ENCODE measurements at places on chromosomes 2 and 18.

DNA sequence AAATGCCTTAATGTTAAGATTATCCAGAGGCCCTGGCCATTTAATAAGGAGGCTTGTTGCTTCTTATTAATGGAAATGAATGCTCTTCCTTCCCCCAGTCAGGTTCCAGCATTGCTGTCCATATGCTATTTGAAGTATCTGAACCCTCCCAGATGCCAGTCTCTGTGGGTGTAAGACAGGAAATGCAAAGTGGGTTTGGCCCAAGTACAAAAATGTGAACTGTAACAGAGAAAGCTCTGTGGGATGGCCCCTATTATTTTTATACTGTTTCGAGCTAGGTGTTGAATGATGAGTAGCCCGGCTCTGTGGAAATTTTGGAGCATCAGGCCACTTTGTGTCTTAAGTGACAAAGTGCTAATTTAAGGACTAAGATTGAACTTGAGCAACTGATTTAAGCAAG is 141.0 kb downstream of the UXS1 start:
- peak; percentile 75 for DNase-seq

DNA sequence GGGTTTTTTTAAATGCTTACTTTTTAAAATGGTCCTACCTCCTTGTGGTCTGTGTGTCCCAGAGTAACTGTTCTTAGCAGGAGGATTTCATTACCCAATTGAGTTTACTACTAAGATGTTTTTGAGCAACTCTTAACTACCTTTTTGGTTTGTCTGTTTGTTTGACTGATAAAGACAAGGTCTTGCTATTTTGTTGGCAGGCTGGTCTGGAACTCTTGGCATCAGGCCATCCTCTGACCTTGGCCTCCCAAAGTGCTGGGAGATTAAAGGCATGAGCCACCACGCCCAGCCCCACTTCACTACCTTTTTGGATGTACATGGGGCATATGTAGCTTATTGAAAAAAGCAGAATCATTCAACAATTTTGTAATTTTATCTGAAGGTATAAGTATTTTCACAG is 14.9 kb downstream of the MRPS9 start:
- DNase-seq: no peak

GRCh38 chr18:46334868-46335281 is 230.7 kb downstream of the HAUS1 start:
- peak; percentile 46 for DNase-seq

- no peak for DNase-seq
Observed at GRCh38 chr2:10232096-10232815, 70.4 kb upstream of the HPCAL1 start.

DNA sequence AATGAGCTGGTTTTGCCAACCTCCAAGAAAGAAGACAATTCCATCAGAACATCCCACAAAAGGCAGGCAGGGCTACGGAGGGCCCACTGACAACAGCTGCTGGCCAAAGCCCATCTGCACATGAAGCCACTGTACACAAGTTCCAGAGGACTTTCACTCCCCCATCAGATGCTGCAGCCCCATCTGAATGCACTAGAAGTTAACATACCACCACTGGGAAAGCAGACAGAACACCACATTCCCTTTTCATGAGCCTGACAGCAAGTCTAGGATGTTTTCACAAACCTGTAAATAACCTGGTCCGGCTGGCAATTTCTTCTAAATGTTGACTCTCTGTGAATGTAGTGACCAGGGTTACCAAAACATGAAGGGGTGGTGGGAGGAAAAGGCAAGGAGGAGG is 41.5 kb downstream of the CCBE1 start:
- DNase-seq: no peak

DNA sequence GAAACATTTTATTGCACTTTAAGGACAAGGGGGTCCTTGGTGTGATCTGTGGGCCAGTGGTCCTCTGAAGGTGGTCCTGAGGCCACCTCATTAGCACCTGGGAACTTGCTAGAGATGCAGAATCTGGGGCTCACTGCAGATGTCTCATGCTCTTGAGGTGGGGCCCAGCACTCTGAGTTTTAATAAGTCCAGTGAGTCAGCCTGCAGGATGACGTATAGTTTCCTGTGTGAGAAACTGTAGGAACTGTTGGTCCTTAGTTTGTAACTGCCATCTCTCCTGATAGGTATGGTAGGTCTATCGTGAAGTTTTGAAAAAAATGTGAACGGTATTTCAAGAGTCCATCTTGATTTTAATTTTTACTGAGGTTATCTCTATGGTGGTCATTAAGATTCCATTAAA is 2.8 kb downstream of the TRPM8 start:
- DNase-seq: peak; percentile 39

GRCh38 chr2:238441262-238442114 is 14.8 kb downstream of the ASB1 start:
- no peak for DNase-seq

DNA sequence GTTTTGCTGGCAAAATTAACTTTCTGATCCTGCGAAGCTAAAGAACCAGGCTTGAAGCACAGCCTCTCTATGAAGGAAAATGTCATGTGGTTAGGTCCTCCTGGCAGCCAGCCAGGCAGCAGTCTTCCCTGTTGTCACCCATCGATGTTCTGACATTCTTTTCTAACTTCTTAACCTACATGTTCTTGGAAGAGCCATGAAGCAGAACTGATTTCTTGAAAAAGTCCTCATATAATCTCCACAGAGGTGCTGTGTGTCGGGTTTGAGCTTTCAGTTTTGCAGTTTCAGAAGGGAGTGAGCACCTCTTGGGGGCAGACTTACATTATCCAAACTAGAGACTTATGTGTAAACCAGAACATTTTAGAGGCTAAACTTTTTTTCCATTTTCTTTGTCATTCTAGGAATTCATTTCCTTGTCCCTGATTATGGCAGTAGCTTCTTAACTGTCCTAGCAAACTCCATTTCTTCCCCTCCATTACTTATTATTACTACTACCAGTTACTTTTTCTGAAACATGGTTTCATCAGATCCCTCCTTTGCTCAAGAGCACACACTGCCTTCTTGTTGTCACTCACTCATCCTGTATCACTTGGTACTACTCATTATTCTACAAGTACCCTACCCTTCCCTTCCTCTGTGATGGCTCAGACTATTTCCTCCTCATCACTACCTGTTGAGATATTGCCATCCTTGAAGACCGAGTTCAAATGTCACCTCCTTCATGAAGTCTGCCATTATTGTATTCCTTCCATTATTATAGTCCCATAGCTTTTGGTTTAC is 31.1 kb downstream of the DOK1 start:
- no peak for DNase-seq

DNA sequence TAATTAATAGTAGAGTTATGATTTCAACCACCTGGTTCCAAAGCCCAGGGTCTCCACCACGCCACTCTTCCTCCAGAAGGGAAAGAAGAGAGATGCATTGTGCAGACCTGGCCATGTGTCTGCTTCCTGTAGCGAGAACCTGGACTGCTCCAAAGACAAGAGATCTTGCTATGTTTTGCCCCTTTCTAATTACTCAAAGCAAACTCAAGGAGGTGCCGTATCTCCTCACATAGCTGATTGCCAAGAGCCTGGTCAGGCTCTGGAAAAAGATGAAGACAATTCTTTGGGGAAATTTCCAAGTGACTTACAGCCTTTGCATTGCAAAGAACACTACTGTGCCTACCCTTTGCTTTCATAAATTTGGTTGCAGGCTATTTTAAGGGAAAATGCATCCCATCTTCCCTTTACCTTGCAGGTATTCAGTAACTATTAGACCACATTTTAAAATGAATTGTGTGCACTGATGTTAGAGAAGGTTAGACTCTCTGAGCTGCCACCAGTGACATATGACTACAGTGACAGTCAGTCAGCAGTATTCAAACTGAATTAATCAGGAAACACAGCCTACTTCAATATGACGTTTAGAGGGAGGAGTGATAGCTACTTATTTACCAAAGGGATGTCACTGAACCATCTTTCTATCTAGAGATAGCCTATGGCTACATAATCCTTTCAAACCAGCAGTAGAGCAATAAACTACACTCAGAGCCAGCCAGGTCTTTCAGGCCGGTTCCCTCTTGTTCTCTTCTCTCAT is 842.1 kb upstream of the FANCL start:
- DNase-seq: no peak

GRCh38 chr2:131557558-131558321 is 30.1 kb downstream of the CCDC74A start:
- DNase-seq: no peak

Data from fibroblast of skin of abdomen (primary cell).